Stimulated activated CD8-positive, alpha-beta memory T cell treated with anti-CD3 and anti-CD28 coated beads, Interleukin-15, amount 100 ng/mL, for 4 hours (primary cell): ENCODE measurements at places on chromosomes 1 and 21.

DNA sequence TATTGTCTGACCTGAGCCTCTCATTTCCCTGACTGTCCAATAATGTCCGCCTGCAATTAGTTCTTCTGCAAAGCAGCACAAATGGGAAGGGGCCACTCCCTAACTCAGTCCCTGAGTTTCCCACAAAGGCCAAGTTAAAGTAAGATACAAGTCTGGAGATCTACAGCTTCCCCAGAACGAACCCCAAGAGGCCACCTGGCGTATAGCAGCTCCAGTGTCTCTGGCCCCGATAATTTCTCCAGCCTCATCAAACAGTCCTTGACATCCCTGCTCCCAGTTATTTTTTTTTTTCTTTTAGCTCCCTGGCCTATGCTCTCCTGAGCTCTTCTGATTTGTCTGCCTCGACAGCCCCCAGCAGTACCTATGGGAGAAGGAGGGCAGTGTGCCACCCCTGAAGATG, 8.1 kb upstream of the ACKR1 start:
- DNase-seq = no peak

DNA sequence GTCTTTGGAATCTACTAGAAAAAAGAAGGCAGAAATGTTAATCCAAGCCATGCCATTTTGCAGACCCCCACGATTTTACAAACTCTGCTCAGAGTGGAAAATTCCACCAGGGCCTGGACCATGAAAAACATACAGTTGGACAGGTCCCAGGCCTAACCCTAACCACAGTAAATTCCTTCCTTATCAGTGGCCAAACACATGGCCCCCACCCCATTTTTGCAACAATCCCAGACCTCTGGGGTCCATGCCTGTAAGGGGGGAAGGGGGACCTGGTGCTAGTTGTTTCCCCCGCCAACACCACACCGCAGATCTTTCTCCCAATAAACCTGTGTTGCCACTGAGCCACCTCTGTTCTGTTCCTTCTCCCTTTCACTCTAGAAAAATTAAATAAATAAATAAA, 1352.7 kb downstream of the AMY1C start:
- DNase-seq = no peak

- no peak for DNase-seq
These were observed 237.6 kb downstream of the SDCCAG8 start for GRCh38 chr1:243493156-243494129.

GRCh38 chr1:204692325-204692840, 6.8 kb upstream of the LRRN2 start:
- DNase-seq = no peak

DNA sequence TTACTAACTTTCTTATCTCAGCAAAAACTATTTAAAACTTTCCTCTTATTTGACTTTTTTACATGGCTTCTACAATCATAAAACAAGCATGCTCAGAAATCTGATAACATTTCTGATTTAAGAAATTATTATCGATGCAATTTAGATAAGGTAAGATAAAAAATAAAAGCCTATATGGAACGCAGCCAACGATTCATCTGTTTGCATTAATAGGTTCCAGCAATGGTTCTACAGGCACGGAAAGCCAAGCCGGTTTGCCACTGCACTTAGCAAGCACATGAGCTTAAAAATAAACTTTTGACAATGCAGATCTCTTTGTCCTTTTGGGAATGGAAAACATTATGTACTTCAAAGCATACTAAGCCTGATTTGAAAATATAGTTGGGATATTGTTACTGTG, 77.5 kb upstream of the KCNK2 start:
- no peak for DNase-seq

DNA sequence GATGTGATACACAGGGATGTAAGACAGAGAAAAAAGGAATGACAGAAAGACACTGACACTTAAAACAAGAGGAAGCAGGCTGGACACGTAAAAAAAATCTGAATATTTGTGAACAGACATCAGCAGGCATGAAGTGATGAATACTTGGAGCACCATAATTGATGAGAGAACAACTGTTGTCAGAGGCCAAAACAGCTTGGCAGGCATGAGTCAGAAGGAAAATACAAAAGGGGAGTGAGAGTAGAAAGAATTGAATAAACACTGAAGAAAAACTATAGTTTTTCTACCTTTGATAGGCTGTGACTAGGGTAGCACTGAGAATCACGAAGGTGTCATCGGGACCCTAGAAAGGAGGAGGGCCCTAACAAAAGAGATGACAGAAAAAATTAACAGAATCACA, 21.6 kb upstream of the GUCA2A start:
- no peak for DNase-seq

DNA sequence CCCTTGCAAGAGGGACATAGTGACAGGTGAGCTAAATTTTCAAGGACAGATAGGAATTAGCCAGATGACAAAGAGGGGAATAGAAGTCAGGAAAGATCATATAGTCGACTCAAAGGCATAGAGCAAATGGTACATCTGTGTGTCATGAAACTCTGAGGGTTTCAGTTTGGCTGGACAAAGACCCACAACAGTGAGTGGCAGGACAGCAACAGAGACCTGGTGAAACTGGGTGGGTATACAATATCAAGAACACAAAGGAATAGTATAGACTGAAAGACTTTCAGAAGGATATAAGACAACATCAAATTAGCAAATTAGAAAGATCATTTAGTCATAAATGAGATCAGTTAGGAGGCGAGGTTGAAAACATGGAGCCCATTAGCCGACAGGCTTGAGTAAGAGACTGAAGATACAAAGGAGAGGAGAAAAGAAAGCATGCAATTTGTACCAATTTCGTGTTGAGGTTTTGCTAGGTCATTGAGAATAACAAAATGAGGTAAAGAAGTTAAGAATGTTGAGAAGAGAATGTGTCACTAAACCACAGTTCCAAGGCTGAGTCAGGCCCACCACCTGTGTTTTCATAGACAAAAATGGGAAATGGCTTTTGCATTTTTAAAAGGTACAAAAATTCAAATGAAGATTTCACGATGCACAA, 213.8 kb downstream of the HHIPL2 start:
- DNase-seq = no peak

GRCh38 chr1:8682573-8682972, 134.9 kb downstream of the RERE start:
- no peak for DNase-seq

GRCh38 chr1:61050541-61051442, 31.6 kb upstream of the NFIA start:
- no peak for DNase-seq

DNA sequence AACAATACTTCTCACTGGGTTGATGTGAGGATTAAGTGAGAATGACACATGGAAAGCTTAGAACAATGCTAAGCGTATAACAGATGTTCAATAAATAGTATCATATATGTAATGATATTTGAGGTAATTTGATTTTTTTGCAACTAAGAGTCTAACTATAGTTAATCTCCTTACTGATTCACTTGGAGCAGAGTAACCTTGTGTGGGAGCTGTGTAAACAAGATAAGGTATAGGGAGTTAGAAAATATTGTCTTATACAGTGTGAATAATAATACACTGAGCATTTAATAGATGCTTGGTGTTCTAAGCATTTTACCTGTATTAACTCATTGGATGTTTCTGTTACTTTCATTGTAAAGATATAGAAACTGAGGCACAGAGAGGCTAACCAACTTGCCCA, 15.9 kb downstream of the RALGPS2 start:
- DNase-seq = no peak

DNA sequence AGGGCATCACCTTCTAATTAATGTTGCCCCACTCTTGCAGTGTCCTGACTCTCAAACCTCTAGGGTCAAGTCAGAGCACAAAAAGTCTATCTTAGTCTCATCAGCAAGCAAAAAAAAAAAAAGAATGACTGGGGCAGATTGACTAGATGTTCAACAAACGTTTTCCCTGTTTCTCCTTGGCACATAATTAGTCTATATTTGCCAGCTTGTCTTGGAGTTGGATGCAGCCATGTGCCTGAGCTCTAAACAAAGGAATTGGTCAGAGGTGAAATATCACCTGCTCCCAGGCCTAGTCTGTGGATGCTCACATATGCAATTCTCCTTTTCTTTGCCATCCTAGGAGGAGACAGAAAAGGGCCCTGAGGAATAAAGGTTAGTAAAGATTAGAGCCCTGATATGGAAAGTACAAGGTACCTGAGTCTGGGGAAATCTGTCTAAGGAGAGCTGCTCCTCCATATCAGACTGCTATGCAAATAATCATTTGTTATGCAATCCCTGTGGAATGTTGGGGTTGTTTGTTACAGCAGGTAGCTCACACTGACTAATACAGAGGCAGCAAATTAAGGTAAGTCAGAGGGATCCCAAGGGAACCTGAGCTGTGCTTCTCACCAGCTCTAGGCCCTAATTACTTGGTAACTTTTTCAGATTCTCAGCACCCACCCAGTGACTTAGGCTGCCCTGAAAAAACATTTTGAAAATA, 130.8 kb downstream of the BRINP2 start:
- no peak for DNase-seq

DNA sequence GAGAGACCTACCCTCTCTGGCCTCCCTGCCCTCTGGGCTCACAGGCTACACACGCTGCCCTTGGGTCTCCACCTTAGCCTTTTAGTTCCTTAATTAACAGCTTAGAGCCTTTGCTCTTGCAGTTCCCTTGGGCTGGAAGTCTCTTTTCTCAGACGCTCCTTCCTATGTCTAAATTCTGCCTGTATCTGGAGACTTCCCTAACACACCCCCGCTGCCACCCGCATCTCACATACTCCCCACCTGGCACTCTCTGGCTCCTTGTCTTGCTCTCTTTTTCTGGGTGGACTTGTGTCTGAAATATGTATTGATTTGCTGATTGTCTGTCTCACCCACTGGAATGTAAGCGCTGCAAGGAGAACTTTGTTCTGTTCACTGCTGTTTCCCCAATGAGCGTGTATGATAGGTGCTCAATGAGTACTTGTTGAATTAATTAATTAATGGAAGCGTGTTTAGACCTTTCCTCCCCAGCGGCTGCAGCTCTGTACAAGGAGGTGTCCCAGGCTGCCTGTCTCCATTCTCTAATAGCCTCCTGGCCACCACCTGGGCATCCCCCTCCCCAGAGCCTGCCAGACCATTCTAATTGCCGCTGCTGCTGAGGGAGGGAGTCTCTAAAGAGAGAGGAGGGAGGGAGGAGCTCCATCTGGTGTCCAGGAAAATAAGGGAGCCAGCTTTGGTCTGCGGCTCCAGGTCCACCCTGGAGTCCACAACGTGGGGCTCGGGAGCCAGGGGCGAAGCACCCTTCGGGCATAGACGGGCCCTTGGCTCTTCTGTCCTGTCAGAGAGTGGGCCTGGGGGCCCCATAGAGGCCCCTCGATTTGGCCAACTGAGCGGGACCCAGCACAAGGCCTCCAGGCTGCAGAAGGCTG, 95.4 kb downstream of the RNF220 start:
- no peak for DNase-seq

- no peak for DNase-seq
These were observed 47.8 kb downstream of the SELENOF start for GRCh38 chr1:86865973-86866637.

GRCh38 chr1:70916034-70916427, 131.6 kb downstream of the PTGER3 start:
- no peak for DNase-seq

DNA sequence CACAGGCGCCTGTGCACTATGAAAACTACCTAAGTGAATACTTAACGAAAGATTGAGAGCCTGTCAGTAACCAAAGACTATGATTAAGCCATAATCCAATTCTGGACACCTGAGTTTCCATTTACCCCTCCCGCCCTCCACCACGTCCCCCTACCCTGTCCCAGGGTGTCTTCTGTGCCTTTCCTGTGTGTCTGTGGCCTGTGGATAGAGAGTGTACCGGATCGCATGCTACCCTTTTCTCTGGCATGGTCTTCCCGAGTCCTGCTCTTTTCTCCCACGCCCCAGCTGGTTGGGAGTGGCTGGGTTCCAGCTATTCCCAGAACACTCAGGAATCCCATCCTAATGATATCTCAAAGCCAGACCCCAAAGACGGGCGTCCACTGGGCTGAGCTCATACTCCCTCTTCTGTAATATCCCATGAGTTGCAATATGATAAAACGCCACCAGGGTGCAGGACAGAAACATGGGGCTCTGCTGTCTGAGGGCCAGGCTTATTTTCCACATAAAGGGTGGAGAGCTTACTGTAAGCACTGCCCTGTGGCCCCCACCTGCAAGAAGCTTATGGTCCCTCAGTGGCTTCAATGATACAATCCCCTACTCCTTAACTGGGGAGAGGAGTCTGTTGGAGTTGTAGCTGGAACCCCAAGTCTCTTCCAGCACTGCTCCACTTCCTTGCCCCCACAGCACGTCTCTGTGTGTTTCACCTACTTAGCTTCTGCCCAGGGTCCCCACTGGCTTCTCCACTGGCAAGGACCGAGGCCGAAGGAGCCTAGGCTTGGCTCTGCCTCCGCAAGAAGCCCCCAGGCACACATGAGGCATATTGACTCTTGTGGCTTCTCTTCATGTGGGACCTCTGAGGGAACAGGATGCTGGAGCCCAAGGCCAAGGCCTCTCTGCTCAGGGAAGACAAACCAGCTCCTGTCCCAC, 17.6 kb upstream of the ALX3 start:
- no peak for DNase-seq

DNA sequence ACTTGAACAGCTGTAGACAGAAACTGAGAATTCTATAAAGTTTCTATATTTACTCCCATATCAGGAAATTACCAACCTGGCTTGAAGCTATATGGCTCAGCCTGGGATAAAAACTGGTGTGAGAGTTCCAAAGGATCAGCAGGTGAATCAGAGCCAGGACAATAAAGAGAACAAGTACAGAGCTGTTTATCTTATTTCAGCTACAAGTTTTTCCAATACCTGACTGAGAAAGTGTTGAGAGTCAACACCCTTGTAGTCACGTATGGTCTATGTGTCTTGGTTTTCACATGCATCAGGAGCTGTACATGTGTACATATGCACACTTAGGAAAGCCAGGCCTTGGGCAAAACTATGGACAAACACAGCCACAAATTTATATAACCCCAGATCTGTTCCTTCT, 40.7 kb upstream of the CXADR start:
- DNase-seq = no peak

- DNase-seq = no peak
These were observed 42.2 kb downstream of the DISC1 start for GRCh38 chr1:231668826-231669225.

DNA sequence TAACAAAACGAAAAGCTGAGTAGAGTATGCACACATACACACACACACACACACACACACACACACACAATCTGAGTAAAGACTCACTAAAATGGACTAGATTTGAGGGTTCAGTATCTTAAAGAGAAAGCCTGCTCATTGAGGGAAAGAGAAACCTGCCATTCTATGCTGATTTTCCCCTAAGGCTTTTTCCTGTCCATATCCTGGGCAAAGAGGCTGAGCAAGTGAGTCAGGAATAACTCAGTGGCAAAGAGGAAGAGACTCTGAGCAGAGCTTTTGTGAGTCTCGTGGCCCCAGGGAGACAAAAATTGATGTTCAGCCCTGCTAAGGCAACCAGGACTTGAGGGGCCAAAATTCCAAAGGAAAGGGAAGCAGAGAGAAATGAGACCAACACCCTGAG, 37.3 kb upstream of the RUNX1 start:
- no peak for DNase-seq

- DNase-seq = no peak
These were observed 6.9 kb downstream of the WNT9A start for GRCh38 chr1:227940791-227941241.

GRCh38 chr1:37124501-37124900, 90.2 kb upstream of the GRIK3 start:
- DNase-seq = no peak

GRCh38 chr1:28091043-28091781, 2.8 kb upstream of the EYA3 start:
- peak; percentile 31 for DNase-seq
